Karpas-422 (cell line): ENCODE measurements at places on chromosomes 11 and 22. TPM values are rescaled to one million over a fixed set of nuclear protein-coding genes. Genes with fewer than 3 reads are reported as not detected.
A peak's percentile ranks its signal among the peaks of the same experiment; 100 is the strongest.

- H3K27ac ChIP-seq, result no peak overlapping the region
- H3K4me1 ChIP-seq, result peaks cover 18% of the 10 kb centered on the region
- H3K36me3 ChIP-seq, result peaks cover 18% of the 10 kb centered on the region
- H3K27me3 ChIP-seq, result no peaks in the 10 kb centered on the region
- peak overlapping the region; percentile 65 for H3K4me3 ChIP-seq
Measured at GRCh38 chr22:42091455-42091782, 847 bp upstream of the NDUFA6 start.

DNA sequence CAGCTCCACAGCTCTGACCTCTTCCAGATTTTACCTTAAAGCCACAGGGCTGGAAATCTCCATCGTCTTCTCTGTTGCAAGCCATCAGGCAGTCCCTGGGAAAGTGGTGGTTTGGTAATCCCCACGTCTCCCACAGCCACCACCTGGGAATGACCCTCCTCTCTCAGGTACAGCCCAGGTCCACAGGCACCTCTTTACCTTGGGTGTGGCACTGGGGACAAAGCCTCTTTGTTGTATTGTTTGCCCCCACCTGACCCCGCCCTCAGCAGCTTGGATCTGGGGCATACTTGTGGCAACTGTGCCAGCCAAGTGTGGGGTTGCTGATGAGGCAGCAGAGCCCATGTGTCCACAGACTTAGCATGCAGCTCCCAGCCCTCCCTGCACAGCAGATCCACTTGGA is 77.6 kb downstream of the LRRC32 start:
- peaks cover 12% of the 10 kb centered on the region for H3K4me1 ChIP-seq
- no peak for DNase-seq
- H3K27me3 ChIP-seq, result no peaks in the 10 kb centered on the region

DNA sequence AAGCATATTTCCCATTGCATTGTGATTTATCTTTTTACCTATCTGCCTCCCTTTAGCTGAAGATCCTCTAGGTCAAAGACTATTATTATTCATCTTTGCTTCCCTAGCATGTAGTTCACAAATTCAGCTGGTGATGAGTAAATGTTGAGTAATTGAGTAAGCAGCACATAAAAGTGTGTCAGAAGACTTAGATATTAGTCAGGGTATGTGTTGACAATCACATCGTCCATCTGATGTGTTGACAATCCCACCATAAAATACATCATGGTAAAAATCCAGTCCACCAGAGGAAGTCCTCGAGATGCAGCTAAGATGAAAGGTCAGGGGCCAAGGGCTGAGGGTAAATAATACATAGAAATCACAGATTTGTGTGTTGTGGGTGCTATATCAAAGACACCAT is 22.9 kb upstream of the ABTB2 start:
- no peaks in the 10 kb centered on the region for H3K36me3 ChIP-seq
- H3K4me1 ChIP-seq, result no peaks in the 10 kb centered on the region
- no peaks in the 10 kb centered on the region for H3K27me3 ChIP-seq
- no peak overlapping the region for H3K27ac ChIP-seq
- no peak for DNase-seq

- no peaks in the 10 kb centered on the region for H3K36me3 ChIP-seq
- no peak overlapping the region for H3K27ac ChIP-seq
- DNase-seq, result no peak
- no peaks in the 10 kb centered on the region for H3K4me1 ChIP-seq
- H3K27me3 ChIP-seq, result no peaks in the 10 kb centered on the region
Measured at GRCh38 chr11:44313761-44314489, 4.0 kb upstream of the ALX4 start.

- H3K4me3 ChIP-seq, result no peak overlapping the region
- no peaks in the 10 kb centered on the region for H3K27me3 ChIP-seq
Measured at GRCh38 chr22:44538518-44539315, 40.7 kb upstream of the RTL6 start.

DNA sequence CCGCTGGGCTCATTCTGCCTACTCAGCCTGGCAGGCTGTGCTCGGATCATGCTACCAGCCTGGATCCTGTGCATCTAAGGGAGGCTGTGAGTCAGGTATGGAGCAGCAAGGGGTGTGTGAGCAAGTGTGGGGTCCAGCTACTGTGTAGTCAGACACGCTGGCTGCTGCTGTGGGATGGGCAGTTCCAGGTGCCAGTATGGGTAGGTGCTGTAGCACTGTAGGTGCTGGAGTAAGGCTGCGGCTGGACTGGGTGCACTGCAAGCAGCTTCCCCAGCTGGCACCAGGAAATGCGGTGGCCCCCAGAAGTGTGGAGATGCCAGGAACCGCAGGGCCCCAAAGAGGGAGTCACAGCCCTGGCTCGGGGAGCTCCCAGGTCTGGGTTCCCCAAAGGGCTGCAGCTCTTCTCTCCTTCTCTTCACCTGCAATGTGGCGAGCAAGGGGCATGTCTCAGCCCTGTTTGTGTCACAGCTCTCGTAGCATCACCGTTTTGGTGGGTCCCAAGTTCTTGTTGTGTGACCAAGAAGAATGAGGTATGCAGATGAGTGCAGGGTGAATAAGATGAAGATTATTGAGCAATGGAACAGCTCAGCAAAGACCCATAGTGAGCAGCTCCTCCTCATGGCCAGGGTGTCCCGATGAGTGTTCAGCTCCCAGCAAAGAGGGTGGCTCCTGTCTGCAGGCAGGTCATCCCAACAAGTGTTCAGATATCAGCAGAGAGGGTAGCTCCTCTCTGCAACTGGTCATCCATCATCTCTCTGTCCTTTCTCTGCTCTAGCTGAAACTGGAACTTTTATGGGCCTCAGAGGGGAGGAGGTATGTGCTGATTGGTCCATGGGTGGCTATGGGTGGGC is 462.9 kb downstream of the TBC1D22A start:
- no peaks in the 10 kb centered on the region for H3K36me3 ChIP-seq
- no peak for DNase-seq
- no peak overlapping the region for H3K27ac ChIP-seq
- no peaks in the 10 kb centered on the region for H3K4me1 ChIP-seq

HEPHL1 gene
- not detected in 2 replicates for total RNA-seq
